SK-N-MC (cell line): ENCODE measurements at places on chromosomes 1 and 21.

DNA sequence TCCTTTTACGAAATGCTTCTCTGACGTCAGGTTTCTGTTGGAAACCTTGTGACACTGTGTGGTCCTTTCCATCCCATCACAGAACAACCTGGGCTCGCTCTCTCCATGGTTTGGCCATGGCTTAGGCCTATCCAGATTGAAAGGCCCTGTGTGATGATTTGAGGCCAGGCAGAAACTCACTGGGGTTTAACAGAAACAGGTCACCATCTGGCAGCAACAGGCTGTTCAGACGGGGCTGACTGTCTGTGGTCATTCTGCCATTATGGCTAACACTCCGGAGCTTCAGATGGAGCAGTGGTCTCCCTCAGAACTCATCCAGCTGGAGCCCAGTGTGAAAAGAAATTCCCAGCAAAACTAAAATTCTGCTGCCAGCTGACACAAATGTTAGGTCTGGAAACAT, 9.3 kb downstream of the PLEKHM2 start:
- DNase-seq, result no peak

GRCh38 chr1:171427852-171428471, 57.4 kb upstream of the PRRC2C start:
- DNase-seq, result no peak

DNA sequence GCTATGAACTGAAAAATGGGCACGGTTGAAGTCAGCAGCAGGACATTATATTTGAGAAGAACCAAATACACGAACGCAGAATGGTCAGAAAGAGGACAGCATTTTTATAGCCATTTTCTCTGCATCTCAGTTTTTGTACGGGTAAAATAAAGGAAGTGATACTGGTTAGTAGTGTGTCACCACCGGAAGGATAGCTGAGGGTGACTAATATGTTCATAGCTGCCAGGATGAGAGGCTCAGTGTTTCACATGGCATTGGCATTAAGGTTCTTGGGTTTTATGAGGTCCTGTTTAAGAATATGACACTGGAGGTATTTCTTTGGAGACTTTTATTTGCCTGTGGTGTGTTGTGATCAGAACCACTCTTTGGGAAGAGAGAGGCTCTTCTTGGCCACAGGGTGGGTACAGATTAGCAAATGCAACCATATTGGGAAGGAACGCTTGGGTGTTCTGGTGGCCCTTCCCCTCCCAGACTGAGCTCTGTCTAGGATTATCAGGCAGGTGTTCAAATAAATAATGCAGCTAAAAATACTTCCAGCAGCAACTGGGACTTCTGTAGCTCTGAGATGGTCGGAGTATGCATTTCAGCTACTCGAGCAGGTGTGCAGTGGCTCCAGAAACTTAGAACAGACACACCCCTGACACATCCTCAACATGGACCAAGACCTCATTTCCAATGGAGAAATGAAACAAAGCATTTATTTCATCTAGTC, 158.2 kb downstream of the PBX1 start:
- DNase-seq, result no peak

DNA sequence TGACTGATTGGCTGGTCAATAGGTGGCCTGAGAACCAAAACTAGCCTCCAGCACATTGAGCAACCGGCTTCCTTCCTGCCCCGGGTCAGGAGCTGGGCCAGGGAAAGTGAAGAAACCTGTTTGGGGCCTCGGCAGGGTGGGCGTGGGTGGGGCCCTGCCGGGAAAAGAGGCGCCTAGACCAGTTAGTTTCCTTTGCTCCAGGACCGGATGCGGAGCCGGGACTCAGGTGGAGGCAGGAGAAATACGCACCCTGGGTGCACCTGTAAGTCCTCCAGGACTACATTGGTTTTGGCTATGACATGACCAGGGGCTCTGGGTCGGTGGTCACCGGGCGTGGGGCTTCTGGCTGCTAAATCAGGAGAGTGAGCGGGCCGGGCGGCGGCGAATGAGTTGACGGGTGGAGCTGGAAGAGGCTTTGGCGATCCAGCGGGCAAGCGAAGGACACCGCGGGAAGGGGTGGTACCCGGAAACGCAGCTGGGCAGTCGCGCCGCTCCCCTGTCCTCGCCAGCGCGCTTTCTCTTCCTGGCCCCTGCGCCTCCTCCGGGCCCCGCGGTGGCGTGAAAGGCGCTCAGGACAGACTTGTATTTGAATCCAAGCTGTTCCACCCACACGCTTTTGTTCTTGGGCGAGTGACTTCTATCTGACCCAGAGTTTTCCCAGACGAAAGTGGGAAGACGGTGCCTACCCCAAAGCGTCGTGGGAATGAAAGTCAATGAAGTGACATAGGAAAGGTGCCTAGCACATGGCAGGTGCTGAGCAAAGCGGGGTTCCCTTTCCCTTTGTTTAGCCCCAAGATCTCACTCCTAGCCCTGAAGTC, 30.6 kb upstream of the JUN start:
- DNase-seq, result no peak

DNA sequence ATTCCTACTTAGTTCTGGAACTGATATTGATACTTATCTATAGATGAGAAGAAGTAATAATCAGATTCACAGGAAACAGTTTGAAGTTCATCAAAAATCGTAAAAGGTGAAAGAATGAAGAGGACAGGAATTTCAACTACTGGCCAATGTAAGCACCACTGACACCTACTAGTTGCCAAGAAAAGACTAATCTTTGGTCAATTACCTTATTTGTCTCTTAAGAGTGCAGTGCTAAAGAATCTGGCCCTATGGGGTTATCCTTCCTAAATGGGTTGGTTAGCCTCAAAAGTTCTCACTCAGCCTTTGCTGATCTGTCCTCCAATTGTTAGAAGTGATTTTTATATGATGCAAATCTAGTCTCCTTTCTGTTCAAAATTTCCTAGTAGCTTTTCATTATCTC, 29.5 kb downstream of the ADSS2 start:
- DNase-seq, result no peak

GRCh38 chr21:21029164-21029563, 31.0 kb downstream of the NCAM2 start:
- DNase-seq, result peak; percentile 55

GRCh38 chr1:7707527-7707926, 63.6 kb upstream of the VAMP3 start:
- DNase-seq, result no peak

- no peak for DNase-seq
Observed at GRCh38 chr1:14113271-14113670, 413.3 kb downstream of the PRDM2 start.

DNA sequence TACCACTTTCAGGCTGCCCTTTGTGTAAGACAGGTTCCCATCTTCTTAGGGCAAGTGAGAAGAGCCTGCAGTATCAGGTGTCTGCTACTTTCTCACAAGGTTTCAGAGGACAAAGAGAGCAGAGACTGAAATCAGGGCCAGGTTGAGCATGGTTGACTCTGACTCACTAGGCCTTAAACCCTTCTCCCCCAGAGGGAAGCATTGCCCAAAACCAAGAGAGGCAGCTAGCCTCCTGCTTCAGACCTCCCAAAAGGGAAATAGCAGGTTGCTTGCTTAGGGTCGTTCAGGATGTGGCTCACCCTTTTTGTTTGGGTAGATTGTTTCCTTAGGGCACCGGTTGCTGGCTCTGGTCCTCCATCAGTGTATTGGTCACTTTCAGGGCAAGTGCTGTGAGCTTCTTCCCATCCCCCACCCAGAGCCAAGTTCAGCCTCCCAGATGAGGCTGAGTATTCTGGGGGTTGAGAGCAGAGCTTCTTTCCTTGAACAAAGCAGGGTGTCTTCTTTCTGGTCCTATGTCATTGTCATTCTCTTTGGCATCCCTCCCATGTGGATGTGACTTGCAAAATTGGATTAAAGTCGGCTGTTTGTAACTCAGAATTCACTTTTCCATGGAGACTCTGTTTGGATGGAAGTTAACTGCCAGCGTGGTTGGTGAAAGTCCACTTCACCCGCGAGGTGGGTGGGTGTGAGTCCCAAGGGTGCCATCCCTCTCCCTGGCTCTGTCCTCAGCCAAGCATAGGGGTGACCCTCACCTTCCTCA, 55.5 kb upstream of the GALNT2 start:
- no peak for DNase-seq

GRCh38 chr1:100234432-100234831, 15.2 kb downstream of the DBT start:
- no peak for DNase-seq

DNA sequence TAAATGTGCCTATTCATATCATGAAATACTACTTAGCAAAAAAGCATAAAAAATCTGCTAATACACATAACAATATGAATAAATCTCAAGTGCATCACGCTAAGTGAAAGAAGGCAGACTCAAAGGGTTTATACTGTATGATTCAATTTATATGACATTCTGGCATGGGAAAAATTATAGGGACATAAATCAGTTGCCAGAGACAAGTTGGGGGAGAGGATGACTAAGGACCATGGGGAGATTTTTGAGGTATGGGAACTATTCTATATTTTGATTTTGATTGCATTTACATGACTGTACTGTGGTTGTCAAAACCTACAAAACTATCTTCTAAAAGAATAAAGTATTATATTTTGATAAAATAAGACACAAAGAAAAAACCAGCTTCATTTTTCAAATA, 650.3 kb upstream of the NR5A2 start:
- no peak for DNase-seq

GRCh38 chr1:11898831-11899467, 27.3 kb downstream of the KIAA2013 start:
- DNase-seq, result no peak

DNA sequence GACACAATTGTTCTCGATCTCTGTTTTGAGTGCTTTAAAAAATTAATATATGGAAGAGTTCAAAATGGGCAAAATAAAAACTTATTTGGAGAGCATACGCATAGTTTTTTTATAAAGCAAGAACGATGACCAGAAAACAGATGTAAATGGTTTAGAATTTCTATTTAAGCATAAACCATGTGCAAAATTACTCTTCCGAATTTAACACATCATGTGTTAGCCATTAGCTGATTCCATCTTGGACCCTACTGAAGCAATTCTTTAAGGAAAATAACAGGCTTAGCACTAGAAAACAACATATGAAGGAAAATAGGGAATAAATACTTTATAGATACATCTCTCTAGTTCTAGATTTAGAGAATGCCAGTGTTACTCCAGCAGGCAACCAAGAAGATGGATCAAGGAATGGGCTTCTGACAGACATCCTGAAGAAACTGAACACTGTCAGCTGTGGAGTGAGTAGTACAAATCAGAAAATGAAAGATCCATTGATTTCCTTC, 26.7 kb downstream of the CDC7 start:
- no peak for DNase-seq

DNA sequence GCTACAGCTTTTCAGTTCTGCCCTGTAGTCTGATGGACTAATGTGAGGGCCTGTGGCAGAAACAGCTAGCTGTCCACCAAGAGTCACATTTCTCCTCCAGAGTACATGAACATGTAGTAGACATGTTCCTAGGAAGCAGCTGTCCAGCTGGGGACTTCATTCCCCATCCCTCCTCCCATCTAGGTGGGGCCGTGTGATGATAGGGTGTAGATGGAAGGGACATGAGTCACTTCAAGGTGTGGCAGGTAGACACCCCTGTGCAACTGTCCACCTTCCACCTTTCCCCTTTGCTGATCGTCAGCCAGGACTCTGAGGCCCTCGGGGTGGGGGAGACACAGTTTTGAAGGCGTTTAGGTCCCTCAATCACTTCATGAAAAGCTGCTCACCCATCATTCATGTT, 3.6 kb upstream of the RD3 start:
- no peak for DNase-seq

DNA sequence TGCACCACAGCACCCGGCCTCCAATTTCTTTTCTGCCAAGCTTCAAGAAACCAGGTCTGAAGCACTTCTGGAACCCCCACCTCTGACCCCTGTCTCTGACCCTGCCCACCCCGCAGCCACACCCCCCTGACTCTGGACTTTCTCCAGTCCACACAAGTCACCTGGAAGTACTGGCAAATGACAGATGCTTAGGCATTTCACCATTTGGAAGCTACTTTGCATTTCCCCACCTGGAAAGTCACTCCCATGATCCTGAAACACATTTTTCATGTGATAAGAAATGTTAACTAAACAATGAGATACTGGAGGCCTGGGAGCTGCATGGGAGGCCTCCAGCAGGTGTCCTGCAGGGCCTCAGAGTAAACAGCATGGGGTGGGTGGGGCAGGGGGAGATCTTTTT, 45.7 kb downstream of the NTPCR start:
- DNase-seq, result no peak

DNA sequence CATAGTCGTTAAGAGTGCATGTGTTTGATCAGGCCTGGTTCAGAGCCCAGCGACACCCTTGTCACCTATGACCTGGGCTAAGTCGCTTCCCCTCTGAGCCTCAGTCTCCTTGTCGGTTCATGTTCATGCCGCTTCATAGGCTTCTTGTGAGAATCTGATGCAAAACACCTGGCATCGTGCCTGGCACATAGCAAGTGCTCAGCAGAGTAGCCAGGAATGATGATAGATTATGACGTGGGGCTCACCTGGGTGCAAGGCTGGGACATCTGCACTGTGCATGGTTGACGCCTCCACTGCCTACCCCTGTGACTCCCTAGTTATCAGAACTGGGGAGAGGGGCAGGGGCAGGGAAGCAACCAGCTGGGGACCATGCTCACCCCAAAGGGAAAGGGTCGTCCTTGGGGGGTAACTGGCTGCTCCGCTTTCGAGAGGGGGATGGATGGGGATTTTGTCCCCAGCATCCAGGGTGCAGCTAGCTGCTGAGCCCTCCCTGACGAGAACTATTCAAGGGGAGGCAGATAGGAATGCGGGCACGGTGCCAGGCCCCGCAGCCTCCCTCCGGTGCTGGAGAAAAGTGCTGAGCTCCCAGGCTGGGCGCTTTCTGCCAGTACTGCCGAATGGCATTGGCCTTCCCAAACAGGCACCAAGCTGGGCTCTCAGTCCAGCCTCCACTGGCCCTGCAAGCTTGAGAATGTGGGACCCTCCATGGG, 9.3 kb downstream of the EFHD2 start:
- no peak for DNase-seq

- no peak for DNase-seq
Observed at GRCh38 chr1:222654849-222655248, 37.0 kb downstream of the MIA3 start.

GRCh38 chr21:29271927-29272333, 26.8 kb upstream of the BACH1 start:
- no peak for DNase-seq

DNA sequence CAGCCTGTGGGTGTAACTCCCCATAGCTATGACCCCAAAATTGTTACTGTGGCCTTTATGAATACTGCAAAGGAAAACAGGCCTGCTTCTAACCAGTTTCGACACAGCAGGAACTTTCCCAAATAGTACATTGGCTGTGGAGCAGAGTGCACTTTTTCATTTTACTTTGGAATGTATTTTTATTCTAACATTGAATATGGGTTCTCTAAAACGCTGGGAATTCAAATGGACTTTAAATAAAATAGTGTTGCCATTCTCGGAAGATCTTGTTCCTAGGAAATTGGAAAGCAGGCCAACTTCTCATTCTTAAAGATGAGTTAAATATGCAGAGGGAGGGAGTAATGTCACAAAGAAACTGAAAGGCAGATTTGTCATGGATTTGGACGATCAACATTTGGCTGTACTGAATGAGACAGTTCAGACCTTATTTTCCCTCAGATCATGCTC, 39.6 kb upstream of the ARHGAP29 start:
- DNase-seq, result no peak

GRCh38 chr1:167467126-167467710, 51.1 kb downstream of the CD247 start:
- no peak for DNase-seq
